EH (cell line): ENCODE measurements at places on chromosomes 2 and 18.
A peak's percentile ranks its signal among the peaks of the same experiment; 100 is the strongest.

- no peak for DNase-seq
Observed at GRCh38 chr2:99777656-99778290, 288.0 kb upstream of the REV1 start.

DNA sequence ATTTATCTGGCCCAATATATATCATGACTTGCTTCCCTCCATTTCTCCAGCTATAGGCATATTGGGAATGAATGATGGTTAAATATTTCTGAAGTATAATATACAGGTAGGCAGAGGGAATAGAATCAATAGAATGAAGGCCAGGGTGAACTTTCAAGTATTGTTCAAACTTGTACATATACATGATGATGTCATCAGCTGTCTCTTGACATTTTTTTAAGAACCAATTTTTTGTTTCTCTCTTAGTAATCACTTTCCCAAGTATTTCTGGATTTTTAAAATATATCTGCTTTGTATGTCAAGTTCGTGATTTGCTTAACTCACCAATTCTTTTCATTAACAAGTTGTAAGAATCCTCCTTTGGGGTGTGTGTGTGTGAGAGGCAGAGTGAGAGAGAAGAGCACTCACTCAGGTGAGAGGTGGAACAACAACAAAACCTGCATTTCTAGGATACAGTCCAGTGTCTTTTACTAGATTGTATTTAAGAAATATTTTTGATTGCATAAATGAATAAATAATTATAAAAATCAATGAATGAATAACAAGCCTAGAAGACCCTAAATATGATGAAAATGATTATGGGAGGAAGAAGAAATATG lies 1239.1 kb downstream of the LRP1B start:
- DNase-seq = no peak

DNA sequence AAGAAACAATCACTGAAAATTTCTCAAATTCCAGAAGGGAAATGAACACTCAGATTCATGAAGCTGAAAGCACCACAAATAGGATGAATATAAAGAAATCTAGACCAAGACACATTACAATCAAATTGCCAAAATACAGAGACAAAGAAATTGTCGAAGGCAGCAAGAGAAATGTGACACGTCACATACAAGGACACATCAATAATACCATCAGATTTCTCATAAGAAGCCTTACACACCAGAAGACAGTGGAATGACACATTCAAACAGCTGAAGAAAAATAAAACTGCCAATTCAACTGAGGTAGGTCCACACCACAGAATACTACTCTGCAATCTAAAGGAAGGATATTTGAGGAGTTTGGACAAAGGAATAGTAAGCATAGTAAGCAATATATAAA lies 27.4 kb downstream of the SRD5A2 start:
- no peak for DNase-seq

- DNase-seq = peak; percentile 69
Observed at GRCh38 chr2:149055751-149056150, 17.3 kb downstream of the LYPD6B start.

DNA sequence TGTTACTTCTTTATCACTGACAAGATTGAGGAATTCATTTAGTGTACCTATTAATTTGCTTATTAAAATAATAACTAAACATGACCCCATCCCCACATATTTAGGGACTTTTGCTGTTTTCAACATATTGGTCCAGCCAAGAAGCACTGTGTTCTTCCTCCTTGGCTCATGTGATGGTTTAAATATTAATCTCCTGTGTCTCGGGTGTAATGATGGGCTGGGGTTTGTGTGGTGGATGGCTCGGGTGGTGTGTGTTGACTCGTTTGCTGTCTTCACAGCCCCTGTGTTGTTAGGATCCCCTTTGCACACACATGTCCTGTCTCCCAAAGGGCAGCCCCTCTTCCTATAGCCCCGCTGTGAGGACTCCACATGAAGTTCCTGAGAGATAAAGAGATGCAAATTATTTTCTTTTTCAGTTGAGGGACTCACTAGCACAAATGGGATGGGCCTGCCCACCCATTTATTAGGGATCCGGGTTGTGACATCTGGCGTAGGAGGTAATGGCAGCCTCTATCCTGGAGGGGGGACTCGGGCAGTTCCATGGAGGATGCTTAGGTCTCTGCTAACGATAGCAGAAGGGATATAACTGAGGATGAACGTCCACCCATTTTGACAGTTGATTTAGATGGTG lies 53.4 kb downstream of the FHOD3 start:
- no peak for DNase-seq
